CD4-positive, alpha-beta T cell treated with Interleukin-21 for 1 hour (primary cell): ENCODE measurements at places on chromosomes 7 and 10.

- DNase-seq = no peak
These were observed 5.8 kb downstream of the TAF5 start for GRCh38 chr10:103373544-103373943.

DNA sequence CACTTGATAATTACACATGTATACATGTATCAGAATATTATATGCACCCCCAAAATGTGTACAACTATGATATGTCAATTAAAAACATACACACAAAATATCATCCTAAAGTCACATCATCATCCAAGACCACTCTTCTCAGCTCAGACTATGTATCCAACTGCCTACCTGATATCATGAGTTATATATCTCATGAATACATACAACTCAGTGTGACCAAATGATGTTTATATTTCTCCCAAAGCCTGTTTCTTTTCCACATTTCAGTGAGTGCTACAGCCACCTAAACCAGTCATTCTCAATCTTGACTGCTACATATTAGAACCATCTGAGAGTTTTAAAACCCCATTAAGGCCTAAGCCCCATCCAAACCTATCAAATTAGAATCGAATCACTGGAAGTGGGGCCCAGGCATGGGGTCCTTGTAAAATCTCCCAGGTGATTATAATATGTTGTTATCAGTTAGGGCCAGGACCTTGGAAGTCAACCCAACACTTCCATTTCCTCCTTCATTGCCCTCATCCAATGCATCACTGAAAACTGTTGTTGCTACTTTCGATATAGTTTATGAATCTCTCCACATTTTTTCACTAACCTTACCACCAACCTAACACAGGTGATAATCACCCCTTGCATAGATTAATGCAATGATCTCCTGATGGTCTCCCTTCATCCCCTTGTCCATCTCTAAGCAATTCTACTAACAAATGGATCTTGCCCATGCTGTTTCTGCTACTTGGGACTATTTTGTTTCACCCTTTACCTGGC, 53.8 kb upstream of the ITGB8 start:
- no peak for DNase-seq

- DNase-seq = peak; percentile 7
These were observed 46.9 kb downstream of the AP3M1 start for GRCh38 chr10:74103560-74104258.

DNA sequence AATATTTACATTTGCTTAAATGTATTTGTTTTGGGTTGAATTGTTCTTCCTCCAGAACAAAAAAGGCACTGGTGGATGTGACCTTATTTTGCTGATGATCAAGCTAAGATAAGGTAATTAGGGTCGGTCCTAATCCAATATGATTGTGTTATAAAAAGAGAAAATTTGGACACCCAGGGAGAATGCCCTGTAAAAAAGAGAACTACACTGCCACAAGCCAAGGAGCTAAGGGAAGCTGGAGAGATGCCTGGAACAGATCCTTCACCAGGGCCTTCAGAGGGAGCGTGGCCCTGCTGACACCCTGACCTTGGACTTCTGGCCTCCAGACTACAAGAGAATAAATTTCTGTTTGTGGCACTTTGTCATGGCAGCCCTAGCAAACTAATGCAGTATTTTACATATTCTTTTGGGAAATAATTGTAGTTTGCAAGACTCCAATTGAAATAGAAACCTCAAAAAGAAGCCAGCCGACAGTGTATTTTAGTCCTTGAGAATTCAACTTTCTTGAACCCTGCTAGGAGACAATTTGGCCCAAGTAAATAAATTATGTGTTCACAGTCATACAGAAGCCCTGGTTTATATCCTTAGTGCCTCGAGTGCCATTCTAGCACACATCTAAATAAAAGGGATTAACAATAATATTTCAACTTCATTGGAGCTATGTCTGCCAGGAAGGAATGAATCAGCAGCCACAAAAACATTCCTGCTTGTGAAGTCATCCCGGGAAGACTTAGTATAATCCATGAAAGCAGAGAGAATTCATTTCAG, 164.6 kb downstream of the PKD1L1 start:
- DNase-seq = no peak

DNA sequence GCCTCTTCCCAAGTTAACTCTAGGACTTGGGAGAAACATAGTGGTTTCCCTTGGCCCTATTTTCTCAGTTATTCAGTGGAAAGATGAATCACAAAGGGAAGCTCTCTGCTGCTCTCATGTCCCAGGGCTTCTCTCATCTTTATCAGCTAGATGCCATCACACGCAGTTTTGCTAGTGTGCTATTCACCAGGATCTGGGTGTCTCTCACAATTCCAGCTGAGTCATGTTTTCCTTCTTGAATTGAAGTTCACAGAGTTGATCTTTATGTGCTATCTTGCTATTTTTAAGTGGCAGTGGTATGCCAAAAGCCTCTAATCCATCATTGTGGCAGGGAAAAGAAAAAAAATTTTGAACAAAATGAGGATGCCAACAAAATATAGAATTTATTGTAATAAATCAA, 101.3 kb downstream of the TWIST1 start:
- DNase-seq = no peak

- no peak for DNase-seq
These were observed 128.2 kb downstream of the PRKAG2 start for GRCh38 chr7:151748733-151749132.

DNA sequence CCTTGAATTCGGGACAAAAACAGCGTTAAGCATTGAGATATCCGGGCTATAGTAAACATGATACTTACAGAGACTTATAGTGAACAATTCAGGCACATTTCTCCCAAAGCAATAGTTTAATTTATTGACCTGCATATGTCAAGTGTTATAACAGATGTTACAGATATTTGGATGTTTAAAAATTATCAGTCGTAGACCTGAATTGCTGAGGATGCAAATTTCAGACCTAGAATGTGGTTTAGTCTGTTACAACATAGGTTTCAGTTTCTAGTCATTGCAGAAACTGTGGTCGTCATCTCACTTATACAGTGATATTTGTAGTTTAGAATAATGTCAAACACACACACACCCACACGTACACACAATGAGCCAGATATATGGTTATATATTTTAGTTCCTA, 85.2 kb downstream of the VTI1A start:
- DNase-seq = peak; percentile 37

GRCh38 chr10:70480239-70480861, 1.8 kb downstream of the PALD1 start:
- peak; percentile 25 for DNase-seq

GRCh38 chr7:27143023-27143949, at the start of gene HOXA5:
TSS of gene HOXA5 (minus strand) at chr7:27143681. CDS start at chr7:27143607, 74 bp downstream.
- no peak for DNase-seq

GRCh38 chr7:608954-609353, 89.3 kb upstream of the PDGFA start:
- no peak for DNase-seq

GRCh38 chr10:47260505-47261111, 39.4 kb upstream of the GDF10 start:
- DNase-seq = no peak

DNA sequence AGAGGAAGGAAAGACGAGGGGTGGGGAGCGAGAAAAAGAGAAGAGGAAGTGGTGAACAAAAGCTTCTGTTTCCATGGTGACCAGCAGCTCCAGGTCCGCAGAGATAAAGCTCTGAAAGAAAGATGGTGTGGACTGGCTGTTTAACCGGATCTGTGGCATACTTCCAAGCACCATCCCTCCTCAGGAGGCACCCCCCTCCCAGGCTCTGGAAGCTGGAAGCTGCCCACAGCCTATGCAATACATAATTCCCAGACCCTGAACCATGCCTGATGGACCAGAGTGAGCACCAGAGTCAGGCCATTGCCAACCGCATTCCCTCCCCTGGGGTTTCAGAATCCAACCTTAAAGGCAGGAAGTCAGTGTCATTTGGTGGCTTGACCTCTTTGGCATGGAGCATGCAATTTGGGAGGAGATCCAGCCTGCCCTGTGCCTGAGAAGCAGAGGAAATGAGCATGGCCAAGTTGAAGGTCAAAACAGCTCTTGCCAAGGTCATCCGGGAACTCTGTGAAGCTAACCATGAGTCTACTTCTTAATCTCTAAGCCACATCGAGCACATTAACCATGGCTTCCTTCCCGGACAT, 22.2 kb upstream of the CPXM2 start:
- DNase-seq = no peak

GRCh38 chr7:133535308-133535707, 282.4 kb downstream of the EXOC4 start:
- no peak for DNase-seq

- DNase-seq = no peak
These were observed 34.6 kb downstream of the LRMDA start for GRCh38 chr10:75466001-75466400.

DNA sequence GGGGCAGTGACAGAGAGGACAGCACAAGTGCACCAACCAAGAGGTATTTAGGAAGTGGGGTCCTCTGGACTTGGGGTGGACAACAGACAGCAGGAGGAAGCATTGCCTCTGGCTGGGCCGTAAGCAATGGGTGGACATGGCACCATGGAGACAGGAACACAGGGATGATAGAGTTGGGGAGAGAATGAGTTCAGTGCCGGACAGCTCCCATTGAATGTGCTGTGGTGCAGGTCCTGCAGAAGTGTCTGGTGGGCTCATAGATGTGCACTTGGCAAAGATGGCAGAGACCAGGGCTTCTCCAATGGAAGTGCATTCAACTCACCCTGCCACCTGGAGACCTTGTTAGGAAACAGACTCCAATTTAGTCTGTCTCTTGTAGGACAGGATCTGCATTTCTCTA, 341.5 kb upstream of the ZMIZ1 start:
- no peak for DNase-seq

DNA sequence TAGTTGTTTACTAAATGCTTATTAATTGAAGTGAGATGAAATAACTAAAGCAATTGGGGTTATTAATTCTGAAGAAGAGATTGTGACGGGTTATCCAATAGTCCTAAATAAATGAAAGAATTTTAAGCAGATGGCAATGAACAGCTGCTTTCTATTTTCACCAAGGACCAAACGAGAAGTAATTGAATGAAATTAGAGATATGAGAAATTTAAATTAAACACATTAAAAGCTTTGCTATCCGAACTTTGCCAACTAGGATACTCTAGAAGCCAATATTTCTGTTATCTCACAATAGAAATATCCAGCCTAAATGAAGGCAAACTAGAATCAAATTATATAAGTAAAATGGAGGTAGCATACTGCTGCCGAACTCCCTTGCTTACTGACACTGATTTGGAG, 103.2 kb downstream of the GPR37 start:
- no peak for DNase-seq

GRCh38 chr10:53284615-53285182, 512.1 kb upstream of the MBL2 start:
- DNase-seq = no peak

GRCh38 chr10:2633630-2634029, 433.7 kb upstream of the PFKP start:
- DNase-seq = no peak

DNA sequence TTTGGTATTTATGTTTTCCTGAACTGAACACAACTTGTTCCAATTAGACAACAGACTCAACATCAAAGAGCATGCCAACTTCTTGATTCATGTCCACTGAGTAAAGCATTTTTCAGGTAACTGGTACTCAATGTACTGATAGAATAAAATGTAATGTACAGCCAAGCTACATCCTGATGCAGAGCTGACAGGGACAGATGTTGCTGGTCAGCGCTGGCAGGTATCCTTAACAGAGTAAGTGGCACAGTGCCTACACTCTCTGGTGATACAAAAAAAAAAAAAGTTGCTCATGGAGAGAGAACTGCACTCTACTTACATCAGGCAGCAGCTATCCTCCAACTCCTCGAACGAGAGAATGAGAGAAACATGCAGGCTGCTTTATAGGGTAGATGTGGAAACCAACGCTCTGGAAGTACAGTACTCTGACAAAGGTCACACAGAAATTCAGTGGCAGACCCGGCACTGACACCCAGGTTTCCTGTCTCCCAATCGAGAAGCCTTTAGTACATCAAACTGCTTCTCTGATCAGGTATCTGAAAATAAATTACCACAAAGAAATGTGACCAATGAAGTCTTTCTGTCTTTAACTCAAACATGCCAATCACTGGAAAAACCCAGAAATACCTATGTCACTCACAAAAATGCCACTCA, 4.6 kb downstream of the ITGB1 start:
- peak; percentile 41 for DNase-seq

- no peak for DNase-seq
These were observed 99.2 kb upstream of the PDLIM1 start for GRCh38 chr10:95389982-95390381.

GRCh38 chr7:22859641-22860290, 37.1 kb upstream of the TOMM7 start:
- no peak for DNase-seq

GRCh38 chr10:64682043-64682442, 1160.8 kb downstream of the REEP3 start:
- DNase-seq = no peak

GRCh38 chr10:129800796-129801340, 163.2 kb downstream of the EBF3 start:
- no peak for DNase-seq

DNA sequence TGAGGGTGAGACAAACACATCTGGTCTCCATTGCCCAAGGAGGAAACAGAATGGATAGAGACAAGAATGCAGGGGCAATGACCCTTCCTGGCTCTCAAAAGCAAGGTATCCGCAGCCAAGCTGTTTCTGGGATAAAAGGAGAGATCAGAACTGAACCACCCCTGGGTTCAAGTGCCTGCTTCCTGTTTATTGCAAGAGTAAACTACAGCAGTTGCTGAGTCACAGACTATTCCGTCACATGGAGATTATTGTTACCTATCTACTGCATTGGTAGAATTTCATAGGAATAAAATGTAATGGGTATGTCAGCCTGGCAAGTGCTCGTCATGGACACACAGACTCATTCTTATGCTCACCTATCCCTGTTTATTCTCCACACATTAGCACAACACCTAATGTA, 821.6 kb downstream of the GRID1 start:
- DNase-seq = no peak

- peak; percentile 82 for DNase-seq
These were observed 30.3 kb upstream of the HERPUD2 start for GRCh38 chr7:35725280-35725680.

DNA sequence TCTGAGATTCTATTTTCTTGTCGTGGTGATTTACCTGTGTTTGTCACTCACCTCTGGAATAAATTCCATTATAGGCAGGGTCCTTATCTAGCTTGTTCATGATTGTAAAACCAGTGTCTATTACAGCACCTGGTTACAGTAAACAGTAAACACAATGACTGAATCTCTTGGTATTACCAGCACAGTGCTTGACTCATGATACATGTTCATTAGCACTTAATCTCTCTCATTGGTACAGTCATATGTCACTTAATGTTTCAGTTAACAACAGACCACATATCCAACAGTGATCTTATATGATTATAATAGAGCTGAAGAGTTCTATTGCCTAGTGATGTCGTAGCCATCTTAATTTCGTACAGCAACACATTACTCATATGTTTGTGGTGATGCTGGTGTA, 1.6 kb upstream of the TASOR2 start:
- no peak for DNase-seq

GRCh38 chr7:30642789-30643188, 39.5 kb downstream of the CRHR2 start:
- no peak for DNase-seq
